NCI-H345 (cell line): ENCODE measurements at places on chromosomes 13 and 19.

GRCh38 chr13:21481359-21481758 is 22.3 kb upstream of the ZDHHC20 start:
- peak; percentile 17 for DNase-seq

DNA sequence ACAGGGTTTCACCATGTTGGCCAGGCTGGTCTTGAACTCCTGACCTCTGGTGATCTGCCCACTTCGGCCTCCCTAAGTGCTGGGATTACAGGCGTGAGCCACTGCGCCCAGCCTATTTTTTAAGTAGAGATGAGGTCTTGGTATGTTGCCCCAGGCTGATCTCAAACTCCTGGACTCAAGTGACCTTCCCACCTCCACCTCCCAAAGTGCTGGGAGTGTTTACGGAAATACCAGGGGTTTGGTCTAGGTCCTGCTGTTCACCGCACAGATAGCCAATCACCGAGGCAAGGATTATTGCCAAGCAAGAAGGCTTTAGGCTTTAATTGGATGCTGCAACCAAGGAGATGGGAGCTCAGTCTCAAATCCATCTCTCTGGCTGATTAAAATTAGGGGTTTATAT is 11.6 kb downstream of the CLEC4G start:
- DNase-seq = no peak

- DNase-seq = no peak
Measured at GRCh38 chr13:98586400-98587345, 9.8 kb upstream of the STK24 start.

- DNase-seq = no peak
Measured at GRCh38 chr13:48955536-48955935, 20.2 kb upstream of the FNDC3A start.

- DNase-seq = no peak
Measured at GRCh38 chr13:98697791-98698190, 54.7 kb downstream of the SLC15A1 start.

DNA sequence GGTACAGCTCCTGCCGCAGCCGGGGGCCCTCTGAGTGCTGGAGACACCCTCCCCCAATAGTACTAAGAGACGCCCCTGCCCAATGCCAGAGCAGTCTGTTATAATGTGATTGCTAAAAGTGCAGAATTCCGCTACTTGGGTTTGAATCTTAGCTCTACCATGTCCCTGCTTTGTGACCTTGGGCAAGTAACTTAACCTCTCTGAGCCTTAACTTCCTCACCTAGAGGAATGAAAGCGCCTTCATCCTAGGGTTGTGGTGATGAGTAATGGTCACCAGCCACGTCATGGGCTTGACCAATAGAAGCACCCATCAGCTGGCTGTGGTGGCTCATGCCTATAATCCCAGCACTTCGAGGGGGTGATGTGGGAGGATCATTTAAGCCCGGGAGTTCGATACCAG is 6.5 kb downstream of the PLEKHG2 start:
- DNase-seq = no peak

GRCh38 chr13:48093588-48093987 is 1.3 kb downstream of the MED4 start:
- DNase-seq = no peak

GRCh38 chr19:41408256-41408655 is 10.6 kb downstream of the BCKDHA start:
- DNase-seq = no peak

DNA sequence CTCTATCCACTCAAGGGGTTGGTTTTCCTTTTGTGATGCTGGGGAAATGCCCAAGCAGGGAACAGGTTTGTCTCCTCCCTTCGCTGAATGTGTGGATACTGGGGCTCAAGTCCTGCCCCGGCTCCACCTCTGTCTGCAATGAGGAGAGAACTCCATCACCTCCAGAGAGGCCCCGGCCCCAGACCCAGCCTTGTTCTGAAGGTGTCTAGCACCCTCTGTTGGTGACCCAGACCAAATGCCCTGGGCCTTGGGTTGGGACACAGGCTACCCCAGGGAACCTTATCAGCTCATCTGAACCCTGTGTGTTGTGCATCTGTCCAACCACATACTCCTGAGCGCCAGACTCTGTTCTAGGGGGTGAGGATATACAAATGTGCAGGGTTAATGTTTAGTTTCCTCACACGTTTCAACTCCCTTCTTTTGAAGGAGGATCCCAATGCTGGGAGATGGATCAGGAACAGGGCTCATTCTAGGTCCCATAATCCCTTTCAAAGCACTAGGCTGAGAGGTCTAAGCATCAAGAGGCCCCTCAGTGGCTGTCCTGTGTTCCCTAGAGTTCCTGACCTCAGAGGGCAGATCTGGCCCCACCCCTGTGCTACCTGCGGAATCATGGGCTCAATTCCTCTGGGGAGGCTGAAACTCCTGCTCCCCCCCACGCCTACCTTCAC is 112.5 kb upstream of the SLC7A1 start:
- no peak for DNase-seq

DNA sequence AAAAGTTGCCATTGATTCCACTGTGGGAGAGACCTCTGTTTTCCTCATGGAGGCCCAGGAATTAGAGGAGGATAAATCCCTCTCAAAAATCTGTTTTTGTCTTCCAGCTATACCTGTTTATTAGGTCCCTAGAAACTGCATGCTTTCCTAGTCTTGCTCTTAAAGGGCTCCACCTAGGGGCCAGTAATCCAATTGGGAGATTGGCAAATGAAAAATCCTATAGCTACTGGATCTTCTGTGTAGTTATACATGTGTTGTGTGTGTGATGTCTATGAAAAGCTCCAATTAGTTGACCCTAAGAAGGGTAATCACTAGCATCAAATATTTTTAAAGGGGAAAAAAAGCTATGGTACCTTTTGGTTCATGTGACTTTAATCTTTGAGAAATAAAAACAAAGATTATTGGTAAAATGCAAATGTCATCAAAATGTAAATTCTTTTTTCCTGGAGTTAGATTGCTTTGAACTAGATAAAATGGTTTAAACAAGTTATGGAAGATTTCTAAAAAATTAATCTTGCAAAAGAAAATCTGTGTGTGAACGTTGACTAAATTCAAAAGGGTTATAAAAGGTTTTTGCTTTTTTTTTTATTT is 63.4 kb upstream of the C1QTNF9B start:
- peak; percentile 45 for DNase-seq

- DNase-seq = peak; percentile 54
Measured at GRCh38 chr13:111518161-111518792, 197.8 kb downstream of the TEX29 start.
